ENCODE measurements at places on chromosomes 7 and 10.

- no peak for DNase-seq
Measured at GRCh38 chr10:12372846-12373245, 23.5 kb downstream of the CAMK1D start.

DNA sequence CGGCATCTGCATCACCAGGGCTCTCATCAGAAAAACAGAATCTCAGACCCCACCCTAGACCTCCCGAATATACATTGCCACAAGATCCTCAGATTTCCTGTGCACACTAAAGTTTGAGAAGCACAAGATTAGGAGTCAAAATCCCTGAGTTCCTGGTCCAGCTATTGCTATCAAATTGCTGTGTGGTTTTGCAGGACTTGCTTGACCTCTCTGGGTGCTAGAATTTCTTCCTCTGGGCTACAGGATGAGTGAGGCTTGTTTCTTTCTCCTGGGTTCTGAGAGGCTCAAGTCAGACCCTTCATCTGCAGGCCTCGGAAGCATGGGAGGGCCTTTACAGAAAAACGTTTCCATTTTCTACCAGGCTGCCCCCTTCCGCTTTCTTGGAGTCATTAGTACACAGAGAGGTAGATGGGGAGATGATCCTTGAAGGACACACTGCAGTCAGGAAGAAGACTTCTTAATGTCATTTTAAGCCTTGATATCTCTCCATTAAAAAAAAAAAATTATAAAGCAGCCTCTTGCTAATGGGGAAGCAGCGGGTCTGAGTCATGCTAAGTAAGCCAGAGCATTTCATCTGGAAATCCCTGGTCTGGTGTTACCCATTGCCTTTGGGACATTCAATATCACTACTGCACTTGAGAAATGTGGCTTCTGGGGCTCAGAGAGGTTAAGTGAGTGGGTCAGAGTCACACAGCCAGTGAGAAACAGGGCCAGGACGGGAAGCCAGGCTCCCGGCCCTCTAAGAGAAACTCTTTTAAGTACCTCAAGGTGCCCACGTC, 173.5 kb downstream of the KCNMA1 start:
- no peak for DNase-seq

GRCh38 chr10:30993155-30993554, 38.5 kb downstream of the ZNF438 start:
- DNase-seq, result no peak

DNA sequence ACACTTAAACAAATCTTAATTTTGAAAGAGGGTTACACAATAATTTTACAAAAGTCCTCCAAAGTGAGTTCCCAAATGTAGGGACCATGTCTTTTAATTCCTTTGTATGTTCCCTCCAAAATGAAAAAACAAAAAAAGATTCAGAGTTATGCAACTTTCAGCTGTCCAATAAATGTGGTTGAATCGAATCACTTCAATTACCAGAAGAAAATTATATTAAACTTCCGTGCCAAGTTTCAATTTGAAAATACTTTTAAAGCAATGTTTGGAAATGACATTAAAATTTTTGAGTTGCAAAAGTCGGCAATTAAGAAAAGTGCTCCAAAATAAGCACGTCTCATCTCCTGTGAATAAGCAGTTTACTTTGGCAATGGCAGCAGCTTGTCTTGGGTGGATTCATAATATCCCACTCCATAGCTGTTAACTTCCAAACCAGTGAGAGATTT, 60.3 kb upstream of the C1GALT1 start:
- DNase-seq, result no peak

DNA sequence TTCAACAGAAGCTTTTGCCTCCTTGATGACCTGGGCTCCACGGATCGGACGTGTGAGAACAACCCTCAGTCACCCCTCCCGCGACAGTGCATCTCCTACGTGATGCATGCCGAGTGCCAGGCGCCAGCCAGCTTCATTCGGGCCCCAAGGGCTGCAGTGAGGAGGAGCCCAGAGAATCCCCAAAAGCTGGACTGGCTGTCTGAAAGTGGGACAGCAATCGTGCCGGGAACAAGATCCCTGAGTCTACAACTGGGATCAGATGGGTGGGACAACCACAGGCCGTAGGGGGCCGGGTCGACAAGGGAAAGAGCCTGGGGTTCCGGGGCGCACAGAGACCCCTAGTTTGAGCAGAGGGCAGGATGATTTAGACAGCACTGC, 27.2 kb downstream of the EBF3 start:
- DNase-seq, result no peak

- no peak for DNase-seq
Measured at GRCh38 chr10:94627511-94627910, 56.0 kb upstream of the CYP2C18 start.

DNA sequence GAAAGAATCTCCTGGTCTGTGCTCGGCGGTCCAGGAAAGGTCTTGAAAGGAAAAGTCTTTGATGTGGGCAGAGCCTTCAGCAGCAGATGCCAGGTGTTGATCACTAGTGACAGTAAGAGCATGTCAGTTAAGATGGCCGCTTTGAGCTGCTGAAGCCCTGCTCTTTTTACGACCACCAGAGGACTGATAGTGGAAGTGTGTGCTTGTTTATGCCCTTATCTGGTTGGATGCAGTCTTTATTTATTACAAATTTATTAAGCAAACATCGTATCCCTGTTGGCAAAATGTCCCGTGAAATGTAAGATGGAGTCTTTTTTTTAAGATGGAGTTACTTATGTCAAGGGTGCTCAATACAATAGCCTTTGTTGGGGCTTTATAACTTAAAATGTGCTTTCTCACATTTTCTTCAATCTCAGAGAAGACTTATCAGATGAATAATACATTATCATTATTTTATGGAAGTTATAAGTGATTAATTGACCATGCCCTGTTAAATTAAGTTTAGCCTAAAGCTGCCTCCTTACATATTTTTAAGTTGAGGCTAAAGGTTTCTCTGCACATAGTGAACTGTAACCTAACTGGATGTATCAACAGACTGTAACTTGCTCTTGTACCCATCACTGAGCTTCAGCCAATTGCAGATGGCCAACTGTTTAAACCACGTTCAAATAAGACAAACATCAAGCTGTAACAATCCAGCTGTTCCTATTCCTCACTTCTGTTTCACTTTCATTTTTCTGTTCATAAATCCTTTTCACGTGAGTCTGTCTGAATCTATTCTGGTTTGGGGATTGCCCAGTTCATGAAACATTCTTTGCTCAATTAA, 97.4 kb upstream of the PIK3CG start:
- DNase-seq, result no peak

All from NCI-H345 (cell line).